ENCODE measurements at places on chromosomes 13 and 19. TPM values are rescaled to one million over a fixed set of nuclear protein-coding genes. Genes with fewer than 3 reads are reported as not detected.

GRCh38 chr13:101627556-101627943 lies 175.1 kb downstream of the ITGBL1 start:
- H3K27ac ChIP-seq: peak overlapping the region; percentile 82
- no peaks in the 10 kb centered on the region for H3K27me3 ChIP-seq
- H3K36me3 ChIP-seq: no peaks in the 10 kb centered on the region
- H3K4me3 ChIP-seq: peak overlapping the region; percentile 13
- no peak for DNase-seq
- peaks cover 14% of the 10 kb centered on the region for H3K4me1 ChIP-seq

FGF21 gene
- not detected for total RNA-seq

TTYH1 gene
- 0.62 TPM for total RNA-seq

KIR2DL1 gene
- total RNA-seq: not detected

DNA sequence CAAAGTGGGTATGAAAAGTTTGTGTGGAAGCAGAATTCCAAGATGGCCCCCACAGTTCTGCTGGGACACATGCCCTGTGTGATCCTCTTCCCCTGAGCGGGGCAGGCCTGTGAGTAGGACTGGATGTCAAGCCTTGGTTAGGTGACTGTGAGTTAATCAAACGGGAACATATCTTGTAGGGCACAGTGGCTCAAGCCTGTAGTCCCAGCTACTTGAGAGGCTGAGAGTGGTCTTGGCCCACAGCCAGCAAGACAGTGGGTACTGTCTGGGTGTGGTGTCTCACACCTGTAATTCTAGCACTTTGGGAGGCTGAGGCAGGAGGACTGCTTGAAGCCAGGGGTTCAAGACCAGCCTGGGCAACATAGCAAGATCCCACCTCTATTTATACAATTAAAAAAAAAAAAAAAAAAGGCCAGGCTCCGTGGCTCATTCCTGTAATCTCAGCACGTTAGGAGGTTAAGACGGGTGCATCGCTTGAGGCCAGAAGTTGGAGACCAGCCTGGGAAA lies 6.4 kb downstream of the ZNF653 start:
- no peak overlapping the region for H3K27ac ChIP-seq
- H3K36me3 ChIP-seq: no peaks in the 10 kb centered on the region
- no peaks in the 10 kb centered on the region for H3K27me3 ChIP-seq
- no peak for DNase-seq
- H3K4me1 ChIP-seq: no peaks in the 10 kb centered on the region
- H3K4me3 ChIP-seq: no peak overlapping the region

DNA sequence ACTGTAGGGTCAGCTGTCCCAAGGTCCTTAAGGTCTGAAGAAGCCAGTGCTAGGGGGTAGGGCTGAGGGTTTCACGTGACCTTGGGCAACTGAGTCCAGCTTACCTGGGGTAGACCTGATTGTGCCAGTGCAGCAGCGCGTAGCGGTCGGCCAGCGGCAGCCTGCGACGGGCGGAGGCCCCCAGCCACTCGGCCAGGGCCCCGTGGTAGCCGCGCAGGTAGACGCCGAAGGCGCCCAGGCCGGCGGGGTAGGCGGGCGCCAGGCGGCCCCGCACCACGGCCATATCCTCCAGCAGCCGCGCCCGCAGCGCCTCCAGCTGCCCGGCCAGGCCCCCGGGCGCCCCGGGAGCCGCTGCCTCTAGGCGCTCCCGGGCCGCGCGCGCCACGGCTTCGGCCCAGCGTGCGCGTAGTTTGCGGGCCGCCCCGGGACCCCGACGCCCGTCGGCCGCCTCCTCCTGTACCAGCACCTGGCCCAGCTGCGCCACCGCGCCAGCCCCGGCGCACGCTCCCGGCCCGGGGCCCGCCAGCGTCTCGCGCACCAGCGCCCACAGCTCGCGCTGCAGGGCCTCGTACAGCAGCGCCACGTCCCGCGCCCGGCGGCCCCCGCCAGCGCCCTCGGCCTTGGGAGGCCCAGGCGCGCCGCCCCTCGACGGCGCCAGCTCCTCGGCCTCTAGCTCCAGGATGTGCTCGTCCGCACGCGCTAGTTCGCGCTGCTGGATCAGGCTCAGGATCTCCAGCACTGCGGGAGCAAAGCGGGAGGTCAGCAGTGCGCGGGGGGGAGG lies 10.9 kb downstream of the EXOC3L2 start:
- no peak overlapping the region for H3K27ac ChIP-seq
- no peak for DNase-seq
- no peaks in the 10 kb centered on the region for H3K27me3 ChIP-seq
- H3K4me3 ChIP-seq: no peak overlapping the region
- H3K4me1 ChIP-seq: no peaks in the 10 kb centered on the region
- no peaks in the 10 kb centered on the region for H3K36me3 ChIP-seq

DNA sequence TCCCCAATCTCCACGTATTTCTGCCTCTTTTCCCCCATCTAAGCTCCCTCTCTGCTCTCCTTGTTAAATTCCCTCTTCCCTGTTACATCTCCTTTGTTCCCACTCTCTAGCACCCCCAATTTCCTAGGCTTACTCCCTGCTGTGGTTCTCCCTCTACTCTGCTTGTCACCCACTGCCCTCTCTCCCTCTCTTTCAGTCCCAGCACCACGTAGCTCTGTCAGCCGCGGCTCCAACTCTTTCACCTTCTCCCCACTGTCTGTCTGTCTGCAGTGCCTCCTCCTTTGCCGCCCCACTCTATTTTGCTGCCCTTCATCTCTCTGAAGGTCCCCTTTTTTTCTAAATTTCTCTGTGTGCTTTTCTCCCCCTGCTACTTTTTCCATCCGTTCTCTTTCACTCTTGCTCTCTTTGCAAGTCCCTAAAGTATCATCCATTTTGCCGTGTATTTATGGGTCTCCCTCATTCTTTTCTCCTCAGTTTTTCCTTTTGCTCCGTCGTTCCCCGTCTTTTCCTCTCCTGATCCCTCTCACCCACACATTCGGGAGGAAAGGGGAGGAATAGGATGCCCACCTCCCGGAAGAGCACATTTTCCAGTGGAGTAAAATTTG lies 937 bp downstream of the ZNF841 start:
- no peak for DNase-seq
- H3K27ac ChIP-seq: peak overlapping the region; percentile 91
- H3K27me3 ChIP-seq: no peaks in the 10 kb centered on the region
- peak overlapping the region; percentile 99 for H3K4me3 ChIP-seq
- no peaks in the 10 kb centered on the region for H3K4me1 ChIP-seq

DNA sequence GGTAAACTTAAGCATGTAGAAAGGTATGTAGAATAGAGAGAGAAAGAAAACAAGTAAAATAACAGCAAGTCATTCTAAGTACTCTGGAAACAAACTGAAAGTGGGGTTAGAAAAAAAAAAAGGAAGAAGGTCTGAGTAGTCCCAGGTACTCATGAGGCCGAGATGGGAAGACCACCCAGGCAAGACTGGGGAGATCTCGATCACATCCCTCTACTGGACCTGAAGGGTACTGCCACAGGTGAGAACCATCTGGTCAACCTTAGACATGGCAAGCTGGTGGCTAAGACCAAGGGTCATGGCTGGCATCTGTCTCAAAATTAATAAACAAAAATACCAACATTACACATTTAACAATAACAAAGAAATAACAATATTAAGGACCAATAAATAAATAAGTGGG lies 36.3 kb upstream of the ZNF724 start:
- no peaks in the 10 kb centered on the region for H3K4me1 ChIP-seq
- no peak overlapping the region for H3K27ac ChIP-seq
- DNase-seq: no peak
- H3K27me3 ChIP-seq: no peaks in the 10 kb centered on the region

DNA sequence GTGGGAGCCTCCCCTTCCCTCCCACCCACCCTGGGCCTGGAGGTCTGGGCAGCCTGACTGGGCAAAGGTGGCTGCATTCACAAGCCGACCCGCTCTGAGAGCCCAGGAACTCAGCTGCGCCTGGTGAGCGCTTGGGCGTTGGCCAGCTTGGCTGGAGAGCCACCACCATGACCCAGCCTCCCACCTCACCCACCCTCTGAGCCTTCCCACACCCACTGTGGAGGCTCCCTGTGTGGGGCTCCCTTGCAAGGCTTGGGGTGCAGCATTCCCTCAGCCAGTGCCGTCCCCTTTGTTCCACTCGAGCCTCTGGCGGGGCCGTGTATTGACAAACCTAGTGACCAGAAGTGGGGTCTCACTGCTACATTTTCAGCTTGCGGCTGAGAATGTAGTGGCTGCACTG lies 15.0 kb upstream of the QTRT1 start:
- no peak overlapping the region for H3K4me3 ChIP-seq
- no peaks in the 10 kb centered on the region for H3K27me3 ChIP-seq
- peaks cover 10% of the 10 kb centered on the region for H3K36me3 ChIP-seq

SOX1 gene
- not detected for total RNA-seq

DNA sequence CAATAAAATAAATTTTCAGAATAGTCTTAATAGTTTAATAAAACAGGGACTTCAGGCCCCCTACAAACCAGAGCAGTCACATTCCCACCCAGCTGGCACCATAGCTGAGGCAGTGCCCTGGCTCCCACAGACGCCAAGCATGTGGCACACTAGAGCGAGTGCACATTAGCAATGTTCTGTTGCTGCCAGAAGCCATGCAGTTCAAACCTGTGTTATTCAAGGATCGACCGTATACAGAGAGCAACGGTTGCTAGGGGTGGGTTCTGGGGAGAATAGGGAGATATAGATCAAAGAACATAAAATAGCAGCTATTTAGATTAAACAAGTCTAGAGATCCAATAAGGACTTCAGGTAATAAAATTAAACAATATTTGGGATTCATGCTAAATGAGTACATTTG lies 419.3 kb upstream of the KLHL1 start:
- H3K4me1 ChIP-seq: no peaks in the 10 kb centered on the region
- no peaks in the 10 kb centered on the region for H3K36me3 ChIP-seq
- H3K4me3 ChIP-seq: no peak overlapping the region
- no peak overlapping the region for H3K27ac ChIP-seq

- H3K36me3 ChIP-seq: no peaks in the 10 kb centered on the region
- H3K4me3 ChIP-seq: no peak overlapping the region
- H3K27ac ChIP-seq: no peak overlapping the region
- no peaks in the 10 kb centered on the region for H3K4me1 ChIP-seq
- no peaks in the 10 kb centered on the region for H3K27me3 ChIP-seq
These were observed 2723.9 kb downstream of the PCDH9 start for GRCh38 chr13:64506246-64506645.

TLE6 gene
- 4.0 TPM for total RNA-seq

GRCh38 chr13:46317120-46317519 lies 69.9 kb downstream of the RUBCNL start:
- no peaks in the 10 kb centered on the region for H3K4me1 ChIP-seq
- H3K27ac ChIP-seq: no peak overlapping the region
- no peaks in the 10 kb centered on the region for H3K36me3 ChIP-seq
- DNase-seq: no peak
- no peaks in the 10 kb centered on the region for H3K27me3 ChIP-seq

GRCh38 chr13:87676254-87677042 lies 5.3 kb downstream of the SLITRK5 start:
- DNase-seq: no peak
- peaks cover 4% of the 10 kb centered on the region for H3K4me1 ChIP-seq
- H3K27ac ChIP-seq: no peak overlapping the region
- H3K4me3 ChIP-seq: no peak overlapping the region
- H3K36me3 ChIP-seq: no peaks in the 10 kb centered on the region
- no peaks in the 10 kb centered on the region for H3K27me3 ChIP-seq

DNA sequence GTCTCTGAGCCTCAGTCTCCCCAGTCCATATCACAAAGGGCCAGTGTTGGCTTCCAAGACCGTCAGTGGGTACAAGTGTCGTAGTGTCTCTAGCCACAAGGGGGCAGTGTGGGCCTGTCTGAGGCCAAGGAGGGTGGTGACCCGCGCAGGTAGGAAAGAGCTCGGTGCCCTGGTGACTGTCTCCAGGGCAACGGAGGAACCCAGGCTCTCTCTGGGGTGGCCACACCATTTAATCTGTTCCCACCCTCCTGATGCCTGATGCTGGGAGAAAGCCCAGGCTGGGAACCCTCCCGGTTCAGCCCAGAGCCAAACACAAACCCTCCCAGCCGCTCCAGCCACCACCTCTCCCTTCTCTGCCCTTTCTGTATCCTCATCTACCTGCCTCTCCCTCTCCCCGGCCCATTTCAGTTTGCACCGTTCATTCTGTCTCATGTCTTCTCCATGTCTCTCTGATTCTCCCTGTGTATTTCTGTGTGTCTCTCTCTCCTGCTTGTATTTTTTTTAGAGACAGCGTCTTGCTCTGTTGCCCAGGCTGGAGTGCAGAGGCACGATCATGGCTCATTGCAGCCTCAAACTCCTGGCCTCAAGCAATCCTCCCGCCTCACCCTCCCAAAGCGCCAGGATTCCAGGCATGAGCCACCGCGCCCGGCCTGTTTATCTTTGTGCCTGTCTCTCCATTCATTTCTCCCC lies 17.5 kb upstream of the MEIS3 start:
- no peak overlapping the region for H3K4me3 ChIP-seq
- no peak overlapping the region for H3K27ac ChIP-seq
- H3K36me3 ChIP-seq: no peaks in the 10 kb centered on the region
- peak; percentile 45 for DNase-seq

ENOX1 gene
- total RNA-seq: 0.23 TPM

DNA sequence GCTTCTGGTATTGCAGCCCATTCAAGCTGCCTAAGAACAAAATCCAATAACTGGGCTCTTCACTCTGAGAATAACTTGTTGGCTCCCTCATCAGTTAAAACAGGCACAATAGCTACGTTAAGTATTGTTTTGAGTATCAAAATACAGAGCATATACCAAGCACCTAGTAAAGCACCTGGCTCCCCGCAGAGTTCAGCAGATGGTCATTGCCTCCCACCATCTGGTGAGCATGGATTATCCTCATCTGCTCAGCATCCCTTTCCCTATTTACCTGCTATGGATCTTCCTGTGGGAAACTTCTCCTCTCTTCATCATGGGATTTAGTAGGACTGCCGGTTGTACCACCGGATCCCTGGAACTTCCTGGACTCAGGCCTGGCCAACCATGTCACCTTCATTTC lies 199.2 kb upstream of the MAB21L1 start:
- no peak for DNase-seq
- no peak overlapping the region for H3K27ac ChIP-seq
- H3K4me1 ChIP-seq: no peaks in the 10 kb centered on the region
- no peak overlapping the region for H3K4me3 ChIP-seq
- no peaks in the 10 kb centered on the region for H3K27me3 ChIP-seq

ATG4D gene
- total RNA-seq: 28.0 TPM

GRCh38 chr13:44974056-44974793 lies 15.0 kb downstream of the NUFIP1 start:
- peaks cover 7% of the 10 kb centered on the region for H3K36me3 ChIP-seq
- H3K4me3 ChIP-seq: no peak overlapping the region
- H3K27me3 ChIP-seq: no peaks in the 10 kb centered on the region
- H3K27ac ChIP-seq: no peak overlapping the region
- peaks cover 5% of the 10 kb centered on the region for H3K4me1 ChIP-seq
- no peak for DNase-seq

DKKL1 gene
- 0.95 TPM for total RNA-seq

- H3K4me3 ChIP-seq: peak overlapping the region; percentile 62
- H3K36me3 ChIP-seq: peaks cover 7% of the 10 kb centered on the region
- no peak for DNase-seq
- no peaks in the 10 kb centered on the region for H3K4me1 ChIP-seq
- no peaks in the 10 kb centered on the region for H3K27me3 ChIP-seq
These were observed 838 bp upstream of the SNRNP70 start for GRCh38 chr19:49084206-49085019.

GRCh38 chr19:48618278-48618915 lies 581 bp downstream of the RPL18 start:
- no peak for DNase-seq
- H3K4me3 ChIP-seq: peak overlapping the region; percentile 96
- H3K4me1 ChIP-seq: peaks cover 38% of the 10 kb centered on the region
- peak overlapping the region; percentile 94 for H3K27ac ChIP-seq
- no peaks in the 10 kb centered on the region for H3K27me3 ChIP-seq

Data from Panc1 (cell line).